ENCODE measurements at places on chromosomes 7 and 10.
A peak's percentile ranks its signal among the peaks of the same experiment; 100 is the strongest.

DNA sequence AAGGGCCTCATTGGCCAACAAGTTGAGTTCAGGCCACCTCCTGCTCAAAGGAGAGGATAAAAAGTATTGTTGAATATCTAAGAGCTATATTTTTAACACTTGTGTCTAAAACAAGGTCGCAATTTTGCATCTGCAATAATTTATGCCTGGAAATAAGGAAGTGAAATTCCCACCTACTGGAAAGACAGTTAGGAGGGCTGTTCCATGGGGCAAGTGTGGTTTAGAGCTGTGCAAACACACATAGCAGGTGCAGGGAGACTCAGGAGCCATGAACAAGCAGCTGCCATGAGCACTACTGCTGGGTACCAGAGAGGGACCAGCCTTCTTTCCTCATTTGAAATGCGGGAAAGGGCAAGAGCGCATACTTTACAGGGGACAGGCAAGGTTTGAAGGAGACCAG, 35.5 kb upstream of the IKZF1 start:
- DNase-seq: no peak

DNA sequence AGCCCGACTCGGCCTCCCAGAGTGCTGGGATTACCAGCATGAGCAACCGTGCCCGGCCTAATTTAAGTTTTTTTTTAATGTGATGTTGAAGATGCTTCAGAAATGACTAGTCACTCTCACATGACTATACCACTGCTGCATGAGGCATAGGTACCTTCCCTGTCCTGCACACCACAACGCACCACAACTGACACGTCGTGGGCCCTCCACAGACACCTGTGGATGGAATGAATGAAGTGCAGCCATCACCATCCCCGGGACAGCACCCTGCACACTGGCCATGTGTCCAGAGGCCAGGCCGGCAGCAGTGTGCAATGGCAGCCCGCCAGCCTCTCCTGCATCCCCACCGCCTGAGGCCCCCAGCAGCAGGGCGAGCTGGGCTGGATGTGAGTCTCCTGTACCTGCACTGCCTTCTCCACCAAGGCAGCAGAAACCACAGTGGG, 55.1 kb downstream of the VOPP1 start:
- no peak for DNase-seq

GRCh38 chr10:114708717-114709335, 50.8 kb upstream of the ABLIM1 start:
- DNase-seq: peak; percentile 43

- no peak for DNase-seq
These were observed 27.4 kb upstream of the TMEM72 start for GRCh38 chr10:44883593-44884331.

DNA sequence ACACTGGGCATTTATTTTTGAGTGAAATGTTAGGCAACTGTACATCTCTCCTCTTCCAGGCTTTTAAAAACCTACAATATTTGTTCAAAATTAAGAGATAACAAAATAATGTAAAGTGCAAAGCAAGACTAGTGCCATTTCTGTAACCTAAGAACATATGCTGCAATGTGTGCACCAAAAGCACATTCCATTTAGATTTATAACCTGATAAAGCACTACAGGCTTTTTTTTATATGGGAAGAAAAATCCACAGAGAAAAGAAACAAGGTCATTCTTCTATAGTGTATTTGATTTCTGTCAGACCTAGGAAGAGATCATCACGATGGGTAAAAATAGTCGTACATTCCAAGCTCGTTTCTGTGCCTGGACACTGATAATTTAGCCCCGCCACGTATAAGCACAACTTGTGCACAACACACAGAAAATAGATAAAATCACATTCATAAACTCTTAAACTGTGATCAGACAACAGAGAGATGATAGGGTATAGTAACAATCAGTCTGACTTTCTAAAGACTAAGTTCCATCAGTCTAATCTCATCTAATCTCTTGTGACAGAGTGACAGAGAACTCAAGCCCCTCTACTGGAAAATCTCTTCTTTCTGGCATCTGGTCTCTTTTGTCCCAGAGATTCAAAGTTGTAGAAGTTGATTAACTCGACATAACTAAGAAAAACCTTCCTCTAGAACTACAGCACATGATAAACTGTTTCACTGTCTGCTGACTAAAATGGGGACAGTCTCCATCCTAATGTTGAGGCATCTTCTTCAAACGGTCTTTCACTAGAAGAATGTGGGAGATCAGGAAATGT, 6.7 kb downstream of the LAMB1 start:
- no peak for DNase-seq

DNA sequence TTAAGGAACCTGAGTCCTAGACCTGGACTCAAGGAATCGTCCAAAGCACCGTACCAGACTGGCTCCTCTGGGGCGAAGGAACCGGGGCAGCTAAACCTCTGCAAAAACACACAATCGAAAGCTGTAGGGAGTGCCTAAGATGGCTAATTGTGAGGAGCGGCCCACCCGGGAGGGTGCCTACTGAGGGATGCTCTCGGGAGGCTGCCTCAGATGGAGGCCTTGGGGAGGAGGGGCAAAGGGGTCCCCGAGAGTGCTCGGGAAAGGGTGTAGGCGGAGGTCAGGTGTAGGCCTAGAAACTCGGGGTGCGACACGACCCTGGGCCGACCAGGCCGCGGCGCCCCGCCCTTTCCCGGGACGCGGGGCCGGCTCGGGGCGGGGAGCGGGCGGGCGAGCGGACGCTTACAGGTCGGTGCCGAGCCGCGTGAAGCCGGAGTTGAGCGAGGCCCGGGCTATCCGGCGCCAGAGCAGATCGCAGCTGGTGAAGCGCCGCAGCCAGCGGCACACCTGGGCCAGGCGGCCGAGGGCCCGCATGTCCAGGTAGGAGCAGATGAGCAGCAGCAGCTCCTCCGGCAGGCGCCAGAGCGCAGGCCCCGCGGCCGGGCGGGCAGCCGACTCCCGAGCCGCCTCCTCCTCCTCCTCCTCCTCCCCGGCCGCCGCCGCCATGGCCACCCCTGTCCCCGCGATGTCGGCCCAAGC, 844 bp downstream of the FBXW4 start:
- DNase-seq: peak; percentile 75

DNA sequence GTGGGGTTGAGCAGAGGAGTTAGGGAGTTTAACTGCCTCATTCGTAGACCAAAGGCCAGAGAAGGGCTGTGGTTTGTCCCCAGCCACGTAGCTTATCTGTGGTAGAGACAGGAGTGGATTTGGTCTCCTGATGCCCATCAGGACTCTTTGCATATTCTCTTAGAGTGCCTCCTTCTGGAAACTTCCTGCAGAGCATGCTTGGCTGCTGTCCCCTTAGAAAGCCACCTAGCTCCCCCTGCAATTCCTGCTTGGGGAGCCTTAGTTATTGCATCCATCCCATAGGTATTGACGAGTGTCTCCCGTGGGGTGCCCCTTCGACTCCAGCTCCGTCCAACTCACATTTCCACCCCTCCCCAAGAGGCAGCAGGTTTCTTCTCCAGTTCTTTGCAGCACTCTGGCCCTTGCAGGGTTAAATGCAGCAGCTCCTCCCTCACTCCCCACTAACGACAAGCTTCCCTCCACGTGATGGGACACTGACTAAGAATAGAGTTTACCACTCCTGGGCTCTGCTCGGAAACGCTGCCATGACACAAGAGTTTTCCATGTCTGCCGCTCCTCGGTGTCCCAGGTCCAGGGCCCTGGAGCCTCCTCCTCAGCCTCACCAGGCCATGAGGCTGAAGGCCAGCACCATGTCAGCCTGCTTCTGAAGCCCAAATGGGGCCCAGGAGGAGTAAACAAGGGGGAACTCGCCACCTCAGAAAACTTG, 147.8 kb upstream of the UNC5B start:
- DNase-seq: no peak

Data from A673 (cell line).